ENCODE measurements at places on chromosomes 4 and X.
A peak's percentile ranks its signal among the peaks of the same experiment; 100 is the strongest.

DNA sequence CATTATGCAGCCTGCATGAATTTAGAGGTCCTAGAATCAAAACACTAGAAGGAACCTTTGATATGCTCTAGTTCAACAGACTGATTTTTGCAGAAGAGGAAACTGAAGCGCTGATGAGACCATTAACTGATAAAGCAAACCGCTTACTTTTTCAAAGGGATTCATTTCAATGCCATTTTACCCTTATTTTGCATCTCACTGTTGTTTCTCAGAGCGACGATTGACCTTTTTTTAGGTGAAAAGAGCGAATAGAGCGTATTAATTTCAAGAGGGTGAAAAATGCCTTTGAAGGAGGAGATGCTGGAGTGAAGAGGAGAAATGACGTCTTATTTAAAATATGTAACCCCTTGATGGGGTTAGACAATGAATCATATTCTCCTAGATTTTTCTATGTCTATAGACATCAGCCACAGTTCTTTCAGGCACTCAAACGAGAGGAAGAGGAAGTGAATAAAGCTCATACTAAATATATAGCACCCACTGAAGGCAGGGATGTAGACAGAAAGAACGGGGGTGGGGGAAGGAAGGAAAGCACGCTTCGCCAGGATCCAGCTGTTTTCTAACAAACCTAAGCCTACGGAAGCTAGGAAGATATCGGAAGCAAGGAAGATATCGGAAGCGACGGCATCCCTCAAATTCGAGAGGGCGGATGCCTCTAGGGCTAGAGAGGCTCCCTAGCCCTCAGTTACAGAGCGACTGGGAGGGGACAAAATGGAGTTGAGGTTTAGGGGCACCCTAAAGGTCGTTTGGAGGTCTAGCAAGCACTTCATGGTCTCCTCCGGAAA is 848 bp downstream of the ACSL4 start:
- DNase-seq, result peak; percentile 74

DNA sequence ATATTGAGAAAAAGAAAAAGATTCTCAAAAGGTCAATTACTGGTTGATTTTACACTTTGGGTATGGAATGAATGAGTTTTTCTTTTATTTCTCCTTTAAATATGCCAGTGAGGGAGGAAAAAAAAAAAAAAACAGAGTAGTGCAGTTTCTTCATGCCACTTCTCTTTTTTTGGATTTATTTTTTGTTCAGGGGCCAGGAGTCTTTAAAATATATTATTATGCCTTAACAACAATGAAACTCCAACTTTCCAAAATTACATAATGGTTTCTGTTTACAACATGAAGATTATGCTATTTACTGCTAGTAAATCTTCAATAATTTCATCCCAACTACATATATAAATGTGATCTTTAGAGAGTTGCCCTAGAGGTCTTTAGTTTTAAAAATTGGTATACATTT is 31.9 kb downstream of the DTHD1 start:
- no peak for DNase-seq

DNA sequence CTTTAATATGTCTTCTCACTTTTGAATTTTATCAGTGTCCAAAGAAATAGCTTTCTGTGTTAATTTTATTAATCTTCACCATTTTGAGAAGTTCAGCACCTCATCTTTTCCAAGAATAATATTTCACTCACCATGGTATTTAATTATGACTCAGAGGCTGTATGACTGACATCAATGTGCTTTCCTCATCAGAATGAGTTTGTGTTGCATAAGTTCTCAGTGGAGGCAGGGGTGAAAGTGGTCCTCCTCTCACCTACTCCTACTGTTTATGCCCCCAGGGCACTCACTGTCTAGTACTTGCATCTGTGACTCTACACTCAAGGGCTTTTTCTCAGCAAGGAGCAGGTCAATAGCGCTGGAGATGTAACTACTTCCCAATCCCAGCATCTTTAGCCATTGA is 905.3 kb upstream of the INTU start:
- no peak for DNase-seq

DNA sequence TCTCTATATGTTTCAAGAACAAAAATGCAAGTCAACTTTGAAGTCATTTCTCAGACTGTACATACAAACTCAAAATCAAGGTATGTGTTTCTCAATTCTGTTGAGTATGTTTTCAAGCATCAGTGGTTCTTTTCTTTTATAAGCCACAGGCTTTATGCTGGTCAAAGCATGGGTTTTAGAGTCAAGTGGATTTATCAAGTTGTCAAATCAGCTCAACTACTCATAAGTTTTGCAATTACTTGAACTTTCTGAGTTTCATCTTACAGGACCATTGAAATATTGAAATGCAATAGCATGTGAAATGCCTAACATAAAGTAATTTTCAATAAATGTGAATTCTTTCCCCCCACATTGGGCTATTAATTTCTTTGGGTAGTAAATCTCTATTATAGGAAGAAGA is 239.9 kb upstream of the DKK2 start:
- DNase-seq, result no peak

DNA sequence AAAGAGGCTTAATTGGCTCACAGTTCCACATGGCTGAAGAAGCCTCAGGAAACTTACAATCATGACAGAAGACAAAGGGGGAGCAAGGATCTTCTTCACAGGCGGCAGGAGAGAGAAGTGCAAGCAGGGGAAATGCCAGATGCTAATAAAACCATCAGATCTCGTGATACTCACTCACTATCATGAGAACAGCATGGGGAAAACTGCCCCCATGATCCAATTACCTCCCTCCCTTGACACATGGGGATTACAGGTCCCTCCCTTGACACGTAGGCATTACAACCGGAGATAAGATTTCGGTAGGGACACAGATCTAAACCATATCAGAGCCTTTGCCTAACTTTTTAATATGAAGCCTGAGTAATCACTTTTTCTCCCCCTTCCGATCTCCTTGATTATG is 43.7 kb upstream of the MAPK10 start:
- no peak for DNase-seq
